Fibroblast of skin of scalp (primary cell): ENCODE measurements at places on chromosomes 2 and 18.

DNA sequence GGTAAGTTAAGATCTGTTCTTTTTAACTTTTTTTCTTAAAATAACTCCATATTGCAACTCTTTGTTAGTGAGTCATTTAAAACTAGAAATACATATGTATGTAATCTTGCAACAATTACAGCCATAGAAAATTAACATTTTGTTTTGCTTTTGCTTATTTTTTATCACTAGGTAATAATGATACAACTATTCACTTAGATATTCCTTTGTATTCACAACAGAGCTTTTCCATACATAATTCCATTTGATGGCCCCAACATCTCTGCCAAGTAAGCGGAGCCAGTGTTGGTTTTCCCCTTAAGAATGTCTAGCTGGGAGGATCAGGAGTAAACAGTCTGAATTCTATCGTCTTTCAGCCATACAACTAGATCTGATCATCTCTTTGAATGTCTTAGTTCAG lies 16.1 kb downstream of the SPP2 start:
- no peak for DNase-seq

- no peak for DNase-seq
Observed at GRCh38 chr18:2896990-2897389, 50.2 kb downstream of the EMILIN2 start.

GRCh38 chr2:124027182-124027581 lies 2.1 kb downstream of the CNTNAP5 start:
- DNase-seq: peak; percentile 34

GRCh38 chr18:75170022-75170789 lies 38.7 kb downstream of the PTGR3 start:
- no peak for DNase-seq

- DNase-seq: no peak
Observed at GRCh38 chr2:239187464-239188253, 213.2 kb downstream of the HDAC4 start.

DNA sequence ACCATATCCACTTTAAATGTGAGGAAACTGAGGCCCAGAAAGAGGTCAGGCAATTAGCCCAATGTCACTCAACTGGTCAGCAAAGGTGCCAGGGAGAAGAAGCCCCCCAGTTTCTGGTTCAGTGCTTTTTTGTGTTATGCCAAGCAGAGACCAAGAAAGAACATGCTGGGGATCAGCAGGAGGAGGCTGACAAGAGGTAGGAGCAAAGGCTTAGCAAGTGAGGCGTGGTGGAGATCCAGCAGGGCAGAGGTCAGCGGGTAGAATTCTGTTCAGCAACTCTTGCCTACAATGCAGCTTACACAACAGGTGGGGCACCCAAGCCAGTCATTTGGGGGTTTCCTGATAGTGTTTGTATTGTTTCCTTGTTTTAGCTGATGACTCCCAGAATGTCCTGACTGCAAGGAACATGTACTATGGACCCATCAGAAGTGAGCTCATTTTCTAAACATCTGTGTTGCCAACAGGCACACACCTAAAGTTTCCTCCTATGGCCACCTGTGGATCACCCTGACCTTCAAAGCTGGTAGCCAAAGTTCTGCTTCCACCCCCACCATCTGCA lies 28.2 kb downstream of the LPIN2 start:
- DNase-seq: no peak

DNA sequence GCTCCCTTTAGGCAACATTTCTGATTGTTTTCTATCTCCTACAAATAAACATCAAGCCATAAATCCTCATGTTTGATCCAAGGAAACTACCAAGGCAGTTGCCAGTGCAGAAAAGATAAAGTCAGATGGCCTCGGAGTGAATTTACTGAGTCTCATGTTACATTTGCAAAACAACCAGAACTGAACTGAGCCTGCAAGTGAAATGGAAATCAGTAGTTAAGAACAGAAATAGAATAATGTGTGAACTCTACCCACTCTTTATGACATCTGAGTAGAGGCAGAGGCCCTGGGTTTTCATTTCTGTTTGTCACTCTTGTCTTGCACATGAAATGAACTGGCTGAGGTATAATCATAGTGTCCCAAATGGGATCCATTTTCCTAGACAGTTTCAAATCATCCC lies 20.4 kb upstream of the DAPL1 start:
- no peak for DNase-seq
